CD4-positive, alpha-beta T cell treated with Interleukin-15 for 4 hours (primary cell): ENCODE measurements at places on chromosomes 7 and 10.

DNA sequence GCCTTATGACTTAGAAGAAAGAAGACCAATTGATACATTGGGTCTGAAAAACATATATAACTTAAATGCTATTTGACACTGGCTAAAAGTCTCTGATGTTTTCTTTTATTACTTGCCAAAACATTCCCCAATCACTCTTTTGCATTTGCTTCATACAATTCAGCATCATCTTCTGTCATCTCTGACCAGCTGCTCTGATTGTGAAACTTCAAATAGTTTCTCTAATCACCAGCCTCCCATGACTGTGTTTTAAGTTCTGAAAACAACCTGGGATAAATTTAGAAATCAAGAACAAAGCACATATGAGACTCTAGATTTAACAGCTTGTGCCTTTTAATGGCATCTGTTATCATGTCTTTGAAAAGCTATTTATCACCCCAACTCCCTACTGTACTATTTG, 208.4 kb upstream of the KCND2 start:
- no peak for DNase-seq

DNA sequence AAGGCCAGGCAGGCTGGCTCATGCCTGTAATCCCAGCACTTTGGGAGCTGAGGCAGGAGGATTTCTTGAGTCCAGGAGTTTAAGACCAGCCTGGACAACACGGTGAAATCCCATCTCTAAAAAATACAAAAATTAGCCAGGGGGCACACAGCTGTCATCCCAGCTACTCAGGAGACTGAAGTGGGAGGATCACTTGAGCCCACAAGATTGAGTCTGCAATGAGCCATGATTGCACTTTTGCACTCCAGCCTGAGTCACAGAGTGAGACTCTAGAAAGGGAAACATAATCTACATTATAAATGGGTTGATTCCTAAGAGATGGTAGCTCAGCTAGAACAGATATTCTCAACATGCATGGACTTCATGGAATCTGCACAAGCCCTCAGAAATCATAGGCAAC, 6.3 kb upstream of the LIPF start:
- DNase-seq: no peak

- no peak for DNase-seq
Observed at GRCh38 chr10:36712695-36713094, 412.7 kb upstream of the ANKRD30A start.

GRCh38 chr10:113042868-113043267, 92.8 kb downstream of the TCF7L2 start:
- no peak for DNase-seq

DNA sequence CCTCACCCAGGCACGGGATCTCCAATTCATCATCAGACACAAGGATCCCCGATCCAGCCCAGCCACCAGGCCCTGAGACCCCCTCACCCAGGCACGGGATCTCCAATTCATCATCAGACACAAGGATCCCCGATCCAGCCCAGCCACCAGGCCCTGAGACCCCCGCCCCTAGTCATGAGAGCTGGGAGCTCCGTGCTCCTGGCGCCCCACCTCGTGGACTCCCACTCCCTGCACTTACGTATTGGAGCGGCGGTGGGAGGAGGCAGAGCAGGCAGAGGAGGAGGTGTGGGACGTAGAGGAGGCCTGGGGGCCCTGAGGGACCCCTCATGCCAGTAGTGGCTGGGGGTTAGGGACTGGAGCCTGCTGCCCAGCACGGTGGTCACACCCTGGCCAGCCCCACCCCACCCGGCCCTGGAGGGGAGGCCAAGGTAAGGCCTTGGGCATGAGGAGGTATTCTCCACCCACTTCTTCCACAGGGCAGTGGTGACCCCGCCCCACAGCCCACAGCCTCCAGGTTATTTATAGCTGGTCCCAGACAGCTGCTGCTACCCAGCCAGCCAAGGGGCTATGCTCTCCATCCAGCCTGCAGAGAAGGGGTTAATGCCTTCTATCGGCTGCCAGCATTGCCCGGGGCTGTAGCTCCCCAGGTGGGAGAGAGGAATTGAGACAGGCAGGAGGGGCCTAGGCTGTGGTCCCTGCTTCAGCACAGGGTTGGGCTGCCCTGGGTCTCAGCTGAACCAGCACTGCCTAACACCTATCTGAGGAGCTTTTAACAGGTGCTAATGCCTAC, 17.6 kb upstream of the CRHR2 start:
- DNase-seq: no peak
